PC-9 (cell line): ENCODE measurements at places on chromosomes 3 and 15.

GRCh38 chr3:63613561-63613960 is 38.9 kb upstream of the SNTN start:
- DNase-seq, result no peak

DNA sequence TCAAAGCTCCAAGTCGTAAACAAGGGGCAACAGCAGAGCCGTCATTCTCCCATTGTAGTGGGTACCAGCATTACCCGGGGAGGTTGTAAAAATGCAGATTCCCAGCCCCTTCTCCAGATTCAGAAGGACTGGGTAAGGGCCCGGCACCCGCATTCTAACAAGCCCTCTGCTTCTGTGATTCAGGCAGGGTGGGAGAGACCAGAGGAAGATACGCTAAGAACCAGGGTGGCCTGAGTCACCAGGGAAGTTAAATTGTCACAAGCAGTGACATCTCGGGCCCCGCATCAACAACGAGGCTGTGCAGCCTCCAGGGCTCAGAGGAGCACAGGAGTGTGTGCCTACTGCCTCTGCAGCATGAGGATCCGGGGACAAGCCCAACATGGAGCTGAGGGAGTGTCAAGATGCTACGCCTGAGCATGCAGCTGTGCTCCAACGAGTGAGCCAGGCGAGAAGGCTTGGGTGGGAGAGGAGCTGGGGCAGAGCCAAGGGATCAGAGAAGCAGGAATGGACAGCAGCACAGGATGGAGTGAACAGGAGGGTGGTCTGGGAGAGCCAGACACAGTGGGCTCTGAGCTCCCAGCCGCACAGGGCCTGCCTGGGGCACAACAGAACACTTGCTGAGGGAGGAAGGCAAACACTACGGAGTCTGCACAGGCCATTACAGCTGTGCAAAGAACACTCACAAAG is 68.5 kb downstream of the CPN2 start:
- DNase-seq, result no peak

DNA sequence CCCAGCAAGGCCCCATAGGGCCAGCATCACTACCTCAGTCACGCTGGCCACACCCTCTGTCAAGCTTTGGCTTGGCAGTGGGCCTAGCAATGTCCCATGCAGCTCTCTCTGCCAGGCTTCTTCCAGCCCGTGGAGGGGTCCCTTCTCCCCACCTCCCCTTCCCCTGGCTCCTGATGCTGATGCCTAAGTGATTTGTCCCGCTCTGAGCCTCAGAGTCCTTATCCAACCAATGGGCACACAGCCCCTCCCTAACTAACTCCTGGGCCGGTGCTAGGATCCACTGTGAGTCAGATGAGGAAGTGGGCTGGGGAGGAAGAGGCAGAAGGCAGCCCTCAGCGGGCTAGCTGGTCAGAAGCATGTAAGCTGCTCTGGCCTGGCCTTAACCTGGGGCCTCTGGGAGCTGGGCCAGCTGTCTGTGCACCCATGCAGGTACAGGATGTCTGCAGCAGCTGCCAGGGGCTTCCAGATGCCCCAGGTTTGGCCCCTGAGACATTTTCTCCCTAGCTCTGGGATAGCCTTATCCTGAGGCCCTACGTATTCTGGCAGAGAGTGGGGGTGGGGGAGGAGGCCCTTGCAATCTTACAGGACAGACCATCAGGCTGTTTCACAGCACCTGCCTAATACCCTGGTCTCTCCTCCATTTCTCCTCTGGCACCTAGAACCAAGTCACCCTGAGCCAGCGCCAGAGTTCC is 740 bp upstream of the ZBTB47 start:
- DNase-seq, result peak; percentile 72

GRCh38 chr15:81502439-81502838 is 128.4 kb upstream of the TMC3 start:
- DNase-seq, result no peak

- DNase-seq, result no peak
Observed at GRCh38 chr15:78211189-78211921, 23.0 kb downstream of the ACSBG1 start.

GRCh38 chr3:7752005-7752404 is 749.6 kb upstream of the LMCD1 start:
- no peak for DNase-seq

GRCh38 chr15:96978937-96979473 is 648.5 kb downstream of the NR2F2 start:
- DNase-seq, result no peak

GRCh38 chr3:17852217-17852616 is 109.8 kb upstream of the TBC1D5 start:
- DNase-seq, result no peak

DNA sequence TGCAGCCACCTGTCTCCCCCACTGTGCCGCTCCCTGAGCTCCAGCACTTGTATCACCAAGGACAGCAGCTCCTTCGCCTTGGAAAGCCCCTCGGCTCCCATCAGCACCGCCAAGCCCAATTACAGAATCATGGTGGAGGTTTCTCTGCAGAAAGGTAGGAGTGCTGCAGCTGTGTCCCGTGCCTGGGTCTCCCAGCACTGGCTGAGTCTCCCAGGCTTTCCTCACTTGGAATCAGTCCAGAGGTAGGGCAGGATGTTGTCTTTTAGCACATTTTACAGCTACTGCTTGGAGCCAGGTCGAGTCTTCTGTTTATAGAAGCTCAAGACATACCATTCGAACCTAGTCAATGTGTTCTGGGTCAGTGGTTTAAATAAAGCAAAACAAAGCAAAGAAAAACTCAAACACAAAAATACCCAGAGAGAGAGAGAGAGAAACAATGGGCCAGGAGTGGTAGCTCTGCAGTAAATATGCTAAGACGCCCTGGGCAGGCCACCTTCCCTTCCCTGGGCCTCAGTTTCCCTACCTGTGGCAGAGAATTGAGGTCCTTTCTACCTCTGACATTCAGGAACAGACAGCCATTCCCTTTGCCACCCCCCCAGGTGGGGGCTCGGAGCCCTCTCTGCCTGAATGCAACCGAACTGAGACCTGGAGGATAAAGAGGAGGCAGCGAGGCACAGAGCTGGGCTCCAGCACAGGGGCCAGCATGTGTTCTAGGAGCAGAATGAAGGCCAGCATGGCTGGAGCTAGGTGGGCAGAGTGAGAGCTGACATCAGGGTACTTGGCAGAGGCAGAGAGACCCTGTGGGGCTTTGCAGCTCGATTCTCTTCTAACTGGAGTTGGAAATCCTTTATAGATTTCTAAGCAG is 44.1 kb downstream of the STARD5 start:
- no peak for DNase-seq

DNA sequence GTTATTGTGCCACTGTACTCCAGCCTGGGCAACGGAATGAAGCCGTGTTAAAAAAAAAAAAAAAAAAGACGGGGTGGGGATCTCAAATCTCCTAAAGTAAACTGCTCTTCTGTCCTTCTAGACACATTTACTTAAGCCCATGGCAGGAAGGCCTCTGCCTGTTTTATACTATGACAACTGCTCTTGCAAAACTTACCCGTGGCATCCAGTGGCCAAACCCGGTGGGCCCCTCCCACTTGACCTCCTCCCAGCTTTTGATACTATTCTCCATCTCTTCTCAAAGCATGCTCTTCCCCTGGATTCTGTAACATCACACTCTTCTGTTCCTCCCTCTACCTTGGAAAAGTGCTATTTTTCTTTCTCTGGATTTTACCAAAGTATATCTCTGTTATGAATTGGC is 112.2 kb downstream of the RFTN1 start:
- no peak for DNase-seq

DNA sequence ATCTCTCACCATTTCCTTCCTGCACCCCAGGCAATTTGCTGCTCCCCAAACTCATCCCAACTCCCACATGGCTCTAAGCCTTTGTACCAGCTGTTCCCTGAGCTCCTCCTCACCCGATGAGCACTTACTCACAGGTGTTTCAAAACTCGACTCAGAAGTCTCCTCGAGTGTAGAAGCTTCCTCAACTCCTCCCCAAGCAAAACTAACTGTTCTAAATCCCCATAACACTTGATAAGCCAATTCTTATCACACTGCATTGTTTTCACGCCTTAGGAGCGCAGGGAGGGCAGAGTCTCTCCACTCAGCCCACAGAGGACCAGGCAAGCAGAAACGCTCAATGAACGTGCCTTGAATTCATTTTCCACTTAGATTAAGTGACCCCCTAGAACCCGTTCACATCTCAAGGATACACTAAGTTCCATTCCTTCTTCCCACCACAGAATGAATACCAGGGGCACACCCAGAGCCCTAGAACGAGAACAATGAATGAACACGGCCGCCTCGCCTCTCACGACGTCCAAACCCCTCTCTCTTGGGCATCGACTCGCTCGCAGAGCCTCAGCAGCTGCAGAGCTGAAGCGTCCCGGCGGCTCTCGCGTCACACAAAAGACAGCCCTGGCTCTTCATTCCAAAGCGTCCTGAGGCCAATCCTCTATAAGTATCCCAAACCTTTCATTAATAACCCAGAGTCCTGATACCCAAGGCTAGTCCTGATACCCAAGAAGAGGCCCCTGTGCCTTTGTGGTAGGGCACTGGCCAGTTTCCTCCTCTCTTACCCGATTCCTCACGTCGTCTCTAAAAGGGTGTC is 1.1 kb downstream of the RAF1 start:
- DNase-seq, result peak; percentile 15

DNA sequence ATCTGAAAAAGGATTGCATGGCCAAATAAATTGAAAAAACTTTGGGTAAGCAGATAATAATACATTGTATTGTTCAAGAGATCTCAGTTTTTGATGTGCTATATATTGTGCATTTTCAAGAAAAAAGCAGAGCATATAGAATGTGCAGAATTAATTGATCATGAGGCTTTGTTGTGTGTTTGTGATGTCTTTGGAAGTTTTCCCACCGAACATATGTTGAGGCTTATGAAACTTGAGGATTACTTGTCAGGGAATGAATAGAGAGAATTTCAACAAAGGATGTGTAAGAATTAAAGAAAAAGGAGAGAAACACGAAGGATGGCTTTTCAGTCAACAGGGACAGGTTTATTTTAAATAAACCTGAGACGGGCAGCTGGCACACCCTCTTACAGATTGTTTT is 232.5 kb upstream of the POU1F1 start:
- DNase-seq, result no peak

DNA sequence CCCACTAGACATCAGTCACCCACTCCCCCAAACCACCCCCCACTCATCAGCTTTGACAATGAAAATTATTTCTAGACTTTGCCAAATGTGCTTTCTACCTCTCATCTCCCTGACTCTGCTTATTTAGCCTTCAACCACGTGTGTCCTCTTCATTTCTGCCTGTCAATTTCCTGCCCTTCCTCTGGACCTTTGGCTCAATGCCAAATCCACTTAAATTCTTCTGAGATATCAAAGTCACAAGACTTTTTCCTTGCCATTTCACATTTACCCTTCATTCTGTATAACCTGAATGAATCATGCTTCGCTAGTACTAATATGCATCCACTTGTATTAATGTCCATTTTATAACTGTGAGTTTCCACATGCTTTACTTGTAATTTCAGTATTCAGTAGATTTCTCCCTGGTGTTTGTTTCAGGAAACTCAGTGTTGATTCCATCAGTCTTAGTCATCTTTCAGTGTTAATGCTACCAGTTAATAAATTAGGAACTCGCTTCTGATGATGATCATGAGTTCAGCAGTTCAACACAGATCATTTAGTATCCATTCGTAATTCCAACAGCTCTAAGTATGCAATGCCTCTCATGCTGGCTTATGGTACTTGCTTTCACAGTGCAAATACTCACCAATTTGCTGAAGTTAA is 128.2 kb upstream of the OSTN start:
- no peak for DNase-seq

DNA sequence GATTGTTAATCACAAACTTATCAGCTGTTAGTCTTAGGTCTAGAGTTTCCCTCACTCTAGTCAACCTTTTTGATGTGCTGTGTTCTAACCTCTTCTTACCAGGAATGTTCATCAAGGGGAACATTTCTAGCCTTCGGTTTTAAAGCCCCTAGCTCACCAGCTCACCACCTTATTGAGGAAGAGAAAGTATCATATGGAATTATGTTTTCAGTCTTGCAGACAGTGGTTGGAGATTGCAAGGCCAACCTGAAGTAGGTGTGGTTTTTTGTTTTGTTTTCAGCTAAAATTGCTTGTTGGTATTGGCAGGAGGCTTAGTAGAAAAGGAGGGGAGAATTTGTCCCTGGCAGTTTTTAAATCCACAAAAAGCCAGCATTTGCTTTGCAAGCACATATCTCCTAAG is 48.4 kb upstream of the CCDC80 start:
- DNase-seq, result no peak

- no peak for DNase-seq
Observed at GRCh38 chr3:171257251-171258203, 202.7 kb downstream of the TNIK start.

GRCh38 chr3:187932530-187932929 is 187.3 kb upstream of the BCL6 start:
- no peak for DNase-seq

- no peak for DNase-seq
Observed at GRCh38 chr15:96243701-96244100, 86.8 kb upstream of the NR2F2 start.

GRCh38 chr15:50143255-50143860 is 24.3 kb upstream of the ATP8B4 start:
- DNase-seq, result no peak

- DNase-seq, result no peak
Observed at GRCh38 chr3:29521293-29521692, 240.4 kb downstream of the RBMS3 start.

DNA sequence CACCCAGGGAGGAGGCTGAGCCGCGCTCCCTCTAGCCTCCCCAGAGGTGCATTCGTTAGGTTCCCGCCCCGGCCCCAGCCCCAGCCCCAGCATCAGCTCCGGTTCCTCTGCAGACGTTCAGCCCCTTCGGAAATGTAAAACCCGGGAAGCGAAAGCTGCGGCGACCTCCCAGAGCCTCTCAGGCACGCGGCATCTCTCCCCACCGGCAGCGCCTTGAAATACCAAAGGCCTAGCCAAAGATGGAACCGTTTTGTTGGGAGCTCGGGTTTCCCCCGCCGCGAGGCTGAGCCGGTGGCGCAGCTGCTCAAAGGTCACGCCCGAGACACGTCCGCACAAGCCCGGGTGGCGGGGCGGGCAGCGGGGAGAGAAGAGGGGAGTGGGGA is 77.8 kb upstream of the HES1 start:
- DNase-seq, result no peak
